ENCODE measurements at places on chromosomes 6 and 20.
A peak's percentile ranks its signal among the peaks of the same experiment; 100 is the strongest.

DNA sequence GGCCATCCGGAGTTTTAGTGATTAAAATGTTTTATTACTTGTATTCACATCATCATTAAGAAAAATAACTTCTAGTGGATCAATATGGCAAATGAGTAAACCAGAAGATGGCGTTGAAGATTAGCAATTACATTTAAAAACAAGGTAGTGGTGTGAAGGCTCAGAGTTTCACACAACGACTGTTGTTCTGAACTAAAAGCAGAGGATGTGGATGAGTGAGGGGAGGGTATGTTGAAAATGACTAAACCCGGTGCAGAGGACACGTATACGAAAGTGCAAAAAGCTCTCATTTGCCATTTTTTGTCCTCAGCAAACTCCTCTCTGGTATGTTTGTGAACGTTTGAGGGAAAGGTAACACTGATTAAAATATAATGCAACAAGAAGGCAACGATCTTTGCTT, 1.9 kb upstream of the IRF4 start:
- DNase-seq, result no peak

DNA sequence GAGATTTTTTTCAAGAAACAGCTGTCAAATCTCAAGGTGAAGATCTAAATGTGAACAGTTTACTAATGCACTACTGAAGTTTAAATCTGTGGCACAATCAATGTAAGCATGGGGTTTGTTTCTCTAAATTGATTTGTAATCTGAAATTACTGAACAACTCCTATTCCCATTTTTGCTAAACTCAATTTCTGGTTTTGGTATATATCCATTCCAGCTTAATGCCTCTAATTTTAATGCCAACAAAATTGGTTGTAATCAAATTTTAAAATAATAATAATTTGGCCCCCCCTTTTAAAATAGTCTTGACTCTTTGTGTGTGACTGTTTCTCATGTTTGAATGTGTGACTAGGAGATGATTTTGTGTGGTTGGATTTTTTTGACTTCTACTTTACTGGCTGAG, 4.0 kb downstream of the PNRC1 start:
- DNase-seq, result no peak

DNA sequence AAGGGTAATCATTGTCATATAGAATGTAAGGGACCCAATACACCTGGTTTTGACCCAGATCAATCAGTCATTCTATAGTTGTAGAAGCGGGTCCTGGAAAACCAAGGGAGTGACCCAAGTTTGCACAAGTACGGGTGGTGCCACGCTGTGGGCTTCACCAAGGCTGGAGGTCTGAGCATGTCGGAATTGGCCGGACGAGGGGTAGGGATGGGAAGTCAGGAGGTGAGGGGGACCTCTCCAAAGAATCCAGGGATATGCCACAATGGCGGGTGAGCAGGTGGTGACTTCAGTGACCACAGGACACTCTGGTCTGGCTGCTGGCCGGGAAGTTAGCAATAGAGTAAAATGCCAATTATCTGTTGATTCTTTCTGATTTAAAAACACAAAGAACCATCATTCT, 186.6 kb upstream of the FOXQ1 start:
- no peak for DNase-seq

DNA sequence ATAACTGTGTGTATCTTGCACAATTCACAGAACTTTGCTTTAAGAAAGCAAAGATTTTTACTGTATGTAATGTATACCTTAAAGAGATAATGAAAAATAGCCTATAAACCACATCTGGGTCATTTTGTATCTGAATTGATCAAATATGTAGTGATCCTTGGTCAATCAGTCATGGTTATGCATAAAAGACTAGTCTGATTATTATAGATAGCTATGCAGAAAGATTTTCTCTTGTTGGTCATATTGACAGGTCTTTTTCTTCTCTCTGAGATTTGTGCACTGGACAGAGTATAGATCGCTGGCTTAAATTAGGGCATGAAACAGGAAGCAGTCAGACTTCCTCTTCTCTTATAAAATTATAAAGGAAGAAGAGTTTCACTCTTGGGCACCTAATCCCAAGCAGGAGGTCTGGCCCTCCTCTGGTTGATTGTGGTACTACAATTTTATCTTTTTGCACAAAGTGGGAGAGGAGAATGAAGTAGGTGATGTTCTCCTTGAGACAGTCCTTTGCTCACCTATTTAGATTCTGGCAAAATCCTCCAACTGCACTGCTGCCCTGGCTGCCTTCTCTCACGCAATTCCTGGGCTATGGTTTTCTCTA, 380.9 kb upstream of the RGS17 start:
- no peak for DNase-seq

- DNase-seq, result no peak
These were observed 204.8 kb downstream of the TFAP2A start for GRCh38 chr6:10210052-10210451.

- DNase-seq, result peak; percentile 13
These were observed 881 bp upstream of the AIG1 start for GRCh38 chr6:143059663-143060353.

DNA sequence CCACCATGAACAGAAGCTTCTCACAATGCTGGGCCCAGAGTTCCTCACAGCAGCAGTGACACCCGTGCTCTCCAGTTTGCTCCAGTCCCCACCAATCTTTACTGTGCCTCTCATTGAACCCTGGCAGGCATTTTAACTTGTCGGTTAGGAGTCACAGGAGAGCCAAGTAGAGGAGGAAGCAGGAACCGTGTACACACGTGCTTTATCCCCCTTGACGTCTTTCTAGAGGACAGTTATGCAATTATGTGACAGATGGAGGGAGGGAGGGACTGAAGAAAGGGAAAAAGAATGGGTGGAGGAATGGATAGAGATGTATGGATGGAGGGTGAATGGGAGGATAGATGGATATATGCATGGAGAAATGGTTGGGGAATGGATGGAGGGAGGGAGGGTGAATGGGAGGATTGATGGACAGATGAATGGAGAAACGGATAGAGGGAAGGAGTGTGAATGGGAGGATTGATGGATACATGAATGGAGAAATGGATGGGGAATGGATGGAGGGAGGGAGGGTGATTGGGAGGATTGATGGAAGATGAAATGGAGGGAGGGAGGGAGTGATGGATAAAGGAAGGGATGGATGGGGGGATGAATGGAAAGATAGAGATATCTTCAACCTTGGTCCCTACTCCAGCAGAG, 26.0 kb downstream of the RBM38 start:
- DNase-seq, result no peak

DNA sequence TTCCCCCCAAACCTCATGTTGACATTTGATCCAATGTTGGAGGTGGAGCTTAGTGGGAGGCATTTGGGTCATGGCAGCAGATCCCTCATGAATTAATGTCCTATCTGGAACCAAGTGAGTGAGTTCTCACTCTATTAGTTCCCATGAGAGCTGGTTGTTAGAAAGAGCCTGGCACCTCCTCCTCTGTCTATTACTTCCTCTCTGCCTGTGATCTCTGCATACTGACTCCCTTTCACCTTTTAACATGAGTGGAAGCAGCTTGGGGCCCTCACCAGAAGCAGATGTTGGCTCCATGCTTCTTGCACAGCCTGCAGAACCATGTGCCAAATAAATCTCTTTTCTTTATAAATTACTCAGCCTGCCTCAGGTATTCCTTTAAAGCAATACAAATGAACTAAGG, 127.3 kb upstream of the RALGAPA2 start:
- no peak for DNase-seq

DNA sequence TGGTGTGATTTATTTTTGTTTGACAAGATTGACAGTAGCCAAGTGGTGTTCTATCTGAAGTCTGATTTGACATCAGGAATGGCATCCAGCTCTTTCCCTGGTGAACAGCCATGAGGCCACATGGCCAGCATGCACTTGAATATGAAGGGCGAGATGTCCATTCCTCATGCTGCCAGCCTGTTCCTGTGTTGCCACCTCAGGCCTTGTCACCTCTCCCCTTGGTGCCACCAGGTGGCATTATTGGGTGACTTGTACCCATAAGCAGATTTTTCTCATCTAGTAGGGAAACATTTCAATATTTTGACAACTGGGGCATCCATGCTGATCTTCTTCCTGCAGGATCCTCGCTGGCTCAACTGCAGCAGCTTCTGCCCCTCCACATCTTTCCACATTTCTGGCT, 199.1 kb downstream of the ERMARD start:
- no peak for DNase-seq

GRCh38 chr6:144181639-144182038, 31.3 kb downstream of the STX11 start:
- DNase-seq, result no peak

- DNase-seq, result no peak
These were observed 7.2 kb downstream of the NCOA7 start for GRCh38 chr6:125797886-125798444.

- DNase-seq, result no peak
These were observed 55.0 kb downstream of the ATP9A start for GRCh38 chr20:51713213-51713598.
